Activated CD8-positive, alpha-beta T cell treated with anti-CD3 and anti-CD28 coated beads, Interleukin-2, amount 10 ng/mL, durations not matched to agents 7 days and 5 days (primary cell): ENCODE measurements at places on chromosomes 16 and 17. TPM values are rescaled to one million over a fixed set of nuclear protein-coding genes. Genes with fewer than 3 reads are reported as not detected.

DNA sequence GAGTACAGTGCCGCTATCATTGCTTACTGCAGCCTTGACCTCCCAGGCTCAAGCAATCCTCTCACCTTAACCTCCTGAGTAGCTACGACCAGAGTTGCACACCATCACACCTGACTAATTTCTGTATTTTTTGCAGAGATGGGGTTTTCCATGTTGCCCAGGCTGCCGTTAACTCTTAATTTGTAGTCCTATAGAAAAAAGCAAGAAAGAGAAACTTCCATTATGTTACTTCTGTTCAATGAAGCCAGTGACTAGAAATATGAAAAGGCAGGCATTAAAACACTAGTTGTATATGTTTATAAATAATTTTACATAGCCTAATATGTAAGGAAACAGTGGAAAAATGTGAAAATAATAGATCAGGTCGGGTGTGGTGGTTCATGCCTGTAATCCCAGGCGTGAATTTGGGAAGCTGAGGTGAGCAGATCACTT, 9.7 kb downstream of the RAD51C start:
- DNase-seq: no peak

GRCh38 chr16:86513471-86514277, 3.3 kb downstream of the FOXF1 start:
- DNase-seq: no peak

The HSDL1 gene
- 12.3 TPM for total RNA-seq

The NDUFAF8 gene
- total RNA-seq: 42.3 TPM

The CCL23 gene
- not detected for total RNA-seq

DNA sequence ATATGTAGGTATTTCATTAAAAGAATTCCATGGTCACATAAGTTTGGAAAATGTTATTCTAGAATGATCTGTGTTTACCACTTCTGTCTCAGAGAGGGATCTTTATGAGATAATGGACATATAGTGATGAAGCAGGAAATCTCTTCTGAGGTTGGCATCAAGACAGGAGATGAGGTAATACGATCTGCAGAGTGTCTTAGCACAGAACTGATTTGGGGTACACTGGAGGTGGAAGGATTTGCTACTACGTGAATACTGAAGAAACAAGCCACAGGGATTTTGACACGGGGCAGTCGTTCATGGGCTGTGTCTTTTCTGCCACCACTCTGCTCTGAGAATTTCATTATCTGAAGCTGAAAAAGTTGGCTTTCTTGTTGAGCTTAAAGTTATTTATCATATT, 5.5 kb downstream of the CBFB start:
- DNase-seq: no peak

DNA sequence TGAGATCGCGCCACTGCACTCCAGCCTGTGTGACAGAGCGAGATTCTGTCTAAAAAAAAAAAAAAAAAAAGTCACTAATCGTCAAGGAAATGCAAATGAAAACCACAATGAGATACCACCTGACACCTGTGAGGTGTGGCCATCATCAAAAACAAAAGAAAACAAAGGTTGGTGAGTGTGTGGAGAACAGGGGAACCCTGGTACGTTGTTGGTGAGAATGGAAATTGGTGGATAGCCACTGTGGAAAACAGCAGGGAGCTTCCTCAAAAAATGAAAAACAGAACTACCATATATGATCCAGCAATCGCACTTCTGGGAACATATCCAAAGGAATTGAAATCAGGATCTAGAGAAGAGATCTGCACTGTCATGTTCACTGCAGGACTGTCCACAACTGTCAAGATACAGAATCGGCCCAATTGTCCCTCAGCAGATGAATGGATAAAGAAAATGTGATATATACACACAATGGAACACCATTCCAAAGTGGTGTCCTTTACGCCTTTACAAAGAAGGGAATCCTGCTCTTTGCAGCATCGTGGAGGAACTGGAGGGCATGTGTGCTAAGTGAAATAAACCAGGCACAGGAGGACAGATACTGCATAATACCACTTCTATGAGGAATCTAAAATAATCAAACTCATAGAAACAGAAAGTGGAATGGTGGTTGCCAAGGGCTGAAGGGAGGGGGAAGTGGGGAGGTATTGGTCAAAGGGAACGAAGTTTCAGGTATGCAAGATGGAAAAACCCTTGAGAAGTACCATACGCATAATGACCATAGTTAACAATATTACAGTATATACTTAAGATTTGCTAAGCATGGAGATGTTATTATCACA, 63.5 kb upstream of the PLCG2 start:
- DNase-seq: peak; percentile 61

DNA sequence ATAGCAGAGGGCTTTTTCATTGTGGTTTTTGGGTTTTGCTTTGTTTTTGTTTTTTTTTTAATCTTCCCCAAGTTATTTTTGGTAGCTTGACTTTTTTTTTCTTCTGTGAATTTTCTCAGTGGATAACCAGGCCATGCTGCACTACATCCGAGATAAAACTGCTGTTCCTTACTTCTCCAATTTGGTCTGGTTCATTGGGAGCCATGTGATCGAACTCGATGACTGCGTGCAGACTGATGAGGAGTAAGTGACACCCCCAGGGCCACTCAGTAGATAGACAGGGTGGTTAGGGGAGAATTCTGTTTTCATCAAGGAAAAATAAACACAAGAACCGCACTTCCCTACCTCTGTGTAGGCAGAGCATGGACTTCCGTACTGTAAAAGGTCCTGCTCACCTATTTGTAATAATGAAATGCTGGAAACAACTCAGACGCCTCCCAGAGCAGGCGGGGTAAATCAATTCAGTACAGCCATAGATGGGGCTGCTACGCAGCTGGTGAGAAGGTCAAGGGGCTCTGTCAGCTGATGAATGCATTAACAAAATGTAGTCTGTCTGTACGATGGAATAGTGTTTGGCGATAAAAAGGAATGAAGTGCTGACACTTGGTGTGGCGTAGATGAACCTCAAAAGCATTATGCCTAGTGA, 28.6 kb downstream of the CLEC16A start:
- DNase-seq: no peak

GRCh38 chr17:17492085-17492484, 4.1 kb downstream of the RASD1 start:
- no peak for DNase-seq

GRCh38 chr16:74633686-74634085, 26.8 kb upstream of the GLG1 start:
- no peak for DNase-seq

The RAB26 gene
- 0.31 TPM for total RNA-seq

- no peak for DNase-seq
Measured at GRCh38 chr17:82309656-82310570, 7.5 kb downstream of the CD7 start.

DNA sequence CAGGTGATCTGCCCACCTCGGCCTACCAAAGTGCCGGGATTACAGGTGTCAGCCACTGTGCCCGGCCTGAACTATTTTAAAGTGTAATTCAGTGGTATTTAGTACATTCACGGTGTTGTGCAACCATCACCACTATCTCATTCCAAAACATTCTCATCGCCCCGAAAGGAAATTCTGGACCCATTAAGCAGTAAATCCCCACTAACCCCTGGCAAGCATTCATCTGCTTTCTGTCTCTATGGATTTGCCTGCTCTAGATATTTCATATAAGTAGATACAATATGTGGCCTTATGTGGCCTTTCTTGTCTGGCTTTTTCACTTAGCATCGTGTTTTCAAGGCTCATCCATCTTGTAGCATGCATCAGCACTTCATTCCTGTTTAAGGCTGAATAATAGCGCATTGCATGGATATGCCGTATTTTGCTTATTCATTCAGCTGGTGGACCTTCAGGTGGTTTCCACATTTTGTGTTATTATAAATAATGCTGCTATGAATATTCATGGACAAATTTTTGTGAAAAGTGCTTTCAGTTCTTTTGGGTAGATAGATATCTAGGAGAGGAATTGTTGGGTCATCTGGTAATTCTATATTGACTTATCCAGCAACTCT, 8.4 kb upstream of the HERPUD1 start:
- no peak for DNase-seq

- DNase-seq: peak; percentile 77
Measured at GRCh38 chr16:77211880-77212740, 12.9 kb downstream of the SYCE1L start.
